GM03348 (cell line): ENCODE measurements at places on chromosomes 2 and 18.

GRCh38 chr18:44626807-44627206, 53.9 kb upstream of the SETBP1 start:
- no peak for DNase-seq

DNA sequence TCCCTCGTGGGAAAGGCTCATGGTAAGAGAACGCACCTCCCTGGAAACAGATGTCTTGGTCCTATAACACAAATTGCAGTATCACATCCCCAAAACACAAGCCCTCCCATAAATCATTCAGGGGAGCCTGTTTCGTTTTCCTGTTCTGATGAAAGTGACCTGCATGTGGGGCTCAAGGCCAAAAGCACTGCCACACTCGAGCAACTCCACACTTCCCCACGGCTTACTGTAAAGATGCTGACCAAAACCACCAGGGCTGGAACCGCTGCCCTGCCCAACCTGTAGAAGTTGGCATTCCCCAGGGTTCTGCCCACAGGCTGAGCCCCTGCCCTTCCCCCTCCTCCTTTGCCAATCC, 139.7 kb downstream of the BCL11A start:
- no peak for DNase-seq

DNA sequence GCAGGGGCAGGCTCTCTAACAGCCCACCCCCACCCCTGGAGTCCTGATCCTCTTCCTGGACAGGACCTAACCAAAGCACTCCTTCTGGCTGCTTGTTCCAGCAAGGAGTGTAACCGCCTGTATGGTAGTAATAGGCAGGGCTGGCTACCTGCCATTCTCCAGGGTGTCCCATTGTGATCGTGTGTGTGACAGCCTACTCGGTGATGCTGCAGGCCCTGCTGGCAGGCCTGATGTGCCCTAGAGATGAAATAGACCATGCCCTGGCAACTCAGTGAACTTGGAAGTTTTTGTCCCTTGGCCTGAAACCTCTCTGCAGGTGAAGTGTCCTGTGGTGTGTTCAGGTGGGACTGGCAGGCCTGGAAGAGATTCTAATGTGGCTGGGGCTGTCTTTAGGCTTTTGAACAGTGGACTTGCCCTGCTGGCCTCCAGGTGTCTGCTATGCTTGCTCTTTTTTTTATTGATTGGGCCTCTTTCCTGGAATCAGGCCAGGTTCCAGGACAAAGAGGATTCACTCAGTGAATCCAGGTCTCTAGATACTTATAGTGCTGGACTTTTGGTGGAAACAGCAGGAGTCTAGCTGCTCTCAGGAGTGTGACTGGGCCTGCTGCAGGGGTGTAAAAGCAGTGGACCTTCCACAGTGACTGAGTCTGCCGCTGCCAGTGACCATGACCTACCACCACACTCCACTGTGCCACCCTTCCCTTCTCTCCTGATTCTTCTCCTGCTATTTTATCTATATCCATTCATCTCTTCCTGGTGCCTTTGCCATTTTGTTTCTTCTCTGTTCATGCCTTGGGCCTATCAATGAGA, 132.1 kb downstream of the CTIF start:
- no peak for DNase-seq

GRCh38 chr2:31333046-31333445, 81.5 kb downstream of the XDH start:
- DNase-seq = no peak

- peak; percentile 38 for DNase-seq
These were observed 1.3 kb downstream of the CIAO1 start for GRCh38 chr2:96267159-96267971.

DNA sequence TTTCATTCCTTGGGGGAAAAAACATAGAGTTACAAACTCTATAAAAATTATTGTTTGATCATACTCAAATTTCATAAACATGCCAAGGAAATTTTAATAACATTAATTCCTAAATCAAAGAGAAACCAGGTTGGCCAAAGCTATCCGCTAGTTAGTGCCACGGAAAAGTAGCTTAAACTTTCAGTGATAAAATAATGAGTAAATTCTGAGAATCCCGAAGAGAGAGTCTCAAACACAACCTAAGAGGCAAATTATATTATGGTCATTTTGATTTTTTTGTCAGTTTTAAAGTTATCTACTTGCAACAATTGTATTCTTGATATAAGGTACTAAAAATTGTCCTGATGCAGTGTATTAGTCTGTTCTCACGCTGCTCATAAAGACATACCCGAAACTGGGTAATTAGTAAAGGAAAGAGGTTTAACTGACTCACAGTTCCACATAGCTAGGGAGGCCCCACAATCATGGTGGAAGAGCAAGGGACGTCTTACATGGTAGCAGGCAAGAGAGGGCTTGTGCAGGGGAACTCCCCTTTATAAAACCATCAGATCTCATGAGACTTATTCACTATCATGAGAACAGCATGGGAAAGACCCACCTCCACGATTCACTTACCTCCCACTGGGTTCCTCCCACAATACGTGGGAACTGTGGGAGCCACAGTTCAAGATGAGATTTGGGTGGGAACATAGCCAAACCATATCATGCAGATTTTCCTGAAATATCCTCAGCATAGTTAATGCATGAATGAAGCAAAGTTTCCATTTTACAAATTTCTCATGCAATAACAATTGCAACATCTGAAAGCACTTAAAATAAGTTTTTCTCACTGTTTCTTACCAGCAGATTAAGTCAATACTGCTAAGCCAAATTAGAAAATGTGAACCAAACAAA, 205.9 kb upstream of the STK17B start:
- DNase-seq = peak; percentile 31

GRCh38 chr2:186732843-186733242, 39.0 kb downstream of the FAM171B start:
- no peak for DNase-seq

GRCh38 chr2:158656492-158657229, 138.5 kb upstream of the DAPL1 start:
- DNase-seq = no peak

DNA sequence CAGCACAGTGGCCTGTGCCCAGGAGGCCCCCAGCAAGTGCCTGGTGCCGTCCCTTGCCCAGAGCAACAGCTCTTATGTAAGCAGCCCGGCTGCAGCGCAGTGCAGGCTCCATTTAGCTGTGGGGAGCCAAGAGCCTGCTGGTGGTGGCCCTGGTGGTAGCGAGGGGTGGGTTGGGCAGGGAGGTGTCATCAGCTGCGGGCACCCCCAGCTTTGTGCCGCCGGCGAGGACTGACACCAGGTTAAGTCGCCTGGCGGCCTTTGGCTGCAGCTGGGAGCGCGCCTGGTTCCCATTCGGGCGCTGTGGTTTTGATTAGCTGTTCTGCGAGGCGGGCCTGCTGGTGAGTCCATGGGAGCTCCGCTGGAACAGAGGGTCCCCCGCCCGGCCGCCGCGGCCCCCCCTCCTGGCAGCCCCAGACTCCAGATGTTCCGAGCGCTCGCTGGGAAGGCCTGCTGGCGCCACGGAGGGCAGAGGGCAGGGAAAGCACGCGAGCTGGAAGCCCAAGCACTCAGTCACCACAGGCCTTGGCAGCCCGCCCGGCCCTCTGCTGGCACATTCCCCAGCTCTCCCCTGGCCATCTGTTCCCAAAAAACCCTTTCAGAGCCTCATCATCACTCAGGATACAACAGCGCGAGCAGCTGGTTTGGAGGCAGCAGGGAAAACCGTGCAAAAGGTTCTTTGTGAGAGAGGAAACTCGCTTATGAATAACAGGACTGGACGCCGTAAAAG, 18.4 kb downstream of the ATOH8 start:
- peak; percentile 98 for DNase-seq

DNA sequence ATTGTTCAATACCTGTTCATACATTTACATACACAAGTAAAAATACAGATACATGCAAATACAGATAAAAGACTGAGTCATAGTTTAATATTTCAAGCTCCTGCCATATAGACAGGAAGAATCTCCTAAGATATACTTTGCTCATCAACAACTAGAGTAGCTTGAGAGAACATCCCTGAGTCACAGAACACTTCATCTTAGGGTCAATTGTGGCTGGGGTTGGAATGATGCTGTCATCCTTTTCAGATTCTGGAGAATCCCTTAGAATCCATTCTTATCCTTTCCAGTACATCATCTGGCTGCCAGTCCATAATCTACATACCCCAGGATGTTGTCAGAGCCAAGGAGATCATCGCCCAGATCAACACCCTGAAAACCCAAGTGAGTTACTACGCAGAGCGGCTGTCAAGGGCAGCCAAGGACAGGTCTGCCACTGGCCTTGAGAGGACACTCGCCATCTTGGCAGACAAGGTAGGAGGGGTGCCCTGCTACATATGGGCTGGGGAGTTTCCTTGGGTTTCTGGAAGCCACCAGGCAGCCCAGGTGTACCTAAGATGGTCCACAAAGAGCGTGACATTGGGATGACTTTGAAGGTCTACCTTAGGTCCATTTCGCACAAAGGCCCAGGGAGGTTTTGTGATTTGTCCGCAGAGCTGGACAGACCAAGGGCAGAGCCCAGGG, 55.7 kb downstream of the COA5 start:
- DNase-seq = peak; percentile 28
